Kidney capillary endothelial cell (primary cell): ENCODE measurements at places on chromosomes 13 and 19.

DNA sequence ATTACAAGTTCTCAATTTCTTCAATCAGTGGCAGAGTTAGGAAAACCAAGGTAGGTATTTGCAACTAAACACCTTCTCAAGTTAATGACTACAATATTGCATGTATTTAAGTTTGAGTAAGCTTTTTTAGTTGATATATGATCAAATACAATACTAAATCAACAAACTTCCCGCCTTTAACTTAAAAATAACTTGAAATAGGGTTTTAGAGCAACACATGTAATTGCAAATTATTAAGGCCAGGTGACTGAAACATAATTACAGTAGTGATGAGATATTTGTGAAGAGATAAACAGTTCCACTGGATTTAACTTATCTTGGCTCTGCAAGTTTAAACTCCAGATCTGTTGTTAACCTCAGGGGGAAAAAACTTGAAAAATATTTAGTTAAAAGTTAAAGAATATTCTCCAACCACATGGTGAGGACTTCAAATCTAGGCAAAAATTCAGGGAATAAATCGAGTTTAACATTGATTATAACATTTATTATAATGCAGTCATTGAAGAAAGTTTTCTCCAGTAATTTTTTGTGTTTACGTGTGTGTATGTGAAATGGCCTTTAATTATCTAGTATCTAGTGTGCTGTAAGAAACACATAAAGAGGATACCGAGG lies 3.6 kb downstream of the DACH1 start:
- no peak for DNase-seq

GRCh38 chr13:112486386-112487126 lies 101.4 kb downstream of the TUBGCP3 start:
- DNase-seq = no peak

DNA sequence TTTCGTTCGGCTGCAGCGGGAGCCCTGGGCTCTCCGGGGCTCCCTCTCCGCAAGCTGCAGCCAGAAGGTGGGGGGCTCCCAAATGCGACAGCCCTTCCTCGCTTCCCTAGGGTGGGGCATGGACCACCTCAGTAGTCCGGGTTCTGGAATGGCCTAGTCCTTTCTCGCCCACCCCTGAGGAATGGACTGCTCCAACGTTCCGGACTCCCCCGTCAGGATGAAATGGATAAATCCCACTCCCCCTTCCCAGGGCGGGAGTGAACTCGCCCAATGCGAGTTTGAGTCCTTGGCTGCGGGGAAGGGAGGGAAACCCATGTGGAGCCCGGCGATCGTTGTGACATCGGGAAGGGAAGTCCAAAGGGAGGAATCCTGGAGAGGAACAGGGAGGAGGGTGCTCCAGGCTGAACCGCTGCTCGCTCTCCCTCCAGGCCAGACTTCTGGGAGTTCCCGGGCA lies 5.5 kb downstream of the HRC start:
- peak; percentile 77 for DNase-seq

GRCh38 chr13:51595416-51595815 lies 11.2 kb downstream of the WDFY2 start:
- no peak for DNase-seq

GRCh38 chr13:61592489-61592888 lies 176.8 kb upstream of the PCDH20 start:
- no peak for DNase-seq

DNA sequence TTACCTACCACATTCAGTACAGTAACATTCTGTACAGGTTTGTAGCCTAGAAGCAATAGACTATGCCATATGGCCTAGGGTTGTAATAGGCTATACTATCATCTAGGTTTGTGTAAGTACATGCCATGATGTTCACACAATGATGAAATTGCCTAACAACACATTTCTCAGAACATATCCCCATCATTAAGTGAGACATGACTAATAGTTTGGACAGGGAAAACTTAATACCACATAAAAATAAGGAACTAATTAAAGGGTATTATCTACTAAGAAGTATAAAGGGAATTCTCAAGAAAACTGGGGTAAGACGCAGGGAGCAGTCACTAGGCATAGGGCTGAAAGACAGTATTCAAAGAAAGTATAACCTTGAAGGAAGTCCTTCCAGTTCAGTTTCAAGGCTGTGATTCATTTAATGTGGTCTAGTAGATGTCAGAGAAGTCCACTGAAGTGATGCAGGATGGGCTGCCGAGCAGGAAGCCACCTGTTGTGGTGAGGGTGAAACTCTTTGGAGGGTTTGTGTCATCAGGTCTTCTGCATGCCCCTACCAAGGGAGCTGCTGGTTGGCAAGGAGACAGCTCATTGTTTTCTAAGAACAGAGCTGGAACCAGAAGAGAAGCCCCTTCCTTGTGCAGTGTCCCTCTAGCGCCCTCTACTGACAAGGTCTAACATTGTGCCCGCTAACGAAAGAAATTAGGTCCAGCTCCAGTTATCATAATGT lies 122.9 kb downstream of the OLFM4 start:
- DNase-seq = peak; percentile 6

GRCh38 chr19:44742330-44743061 lies 6.0 kb upstream of the BCL3 start:
- no peak for DNase-seq

GRCh38 chr19:1901940-1902404 lies 3.2 kb upstream of the ADAT3 start:
- DNase-seq = no peak

GRCh38 chr19:7744199-7744786 lies 3.0 kb downstream of the CD209 start:
- DNase-seq = no peak

DNA sequence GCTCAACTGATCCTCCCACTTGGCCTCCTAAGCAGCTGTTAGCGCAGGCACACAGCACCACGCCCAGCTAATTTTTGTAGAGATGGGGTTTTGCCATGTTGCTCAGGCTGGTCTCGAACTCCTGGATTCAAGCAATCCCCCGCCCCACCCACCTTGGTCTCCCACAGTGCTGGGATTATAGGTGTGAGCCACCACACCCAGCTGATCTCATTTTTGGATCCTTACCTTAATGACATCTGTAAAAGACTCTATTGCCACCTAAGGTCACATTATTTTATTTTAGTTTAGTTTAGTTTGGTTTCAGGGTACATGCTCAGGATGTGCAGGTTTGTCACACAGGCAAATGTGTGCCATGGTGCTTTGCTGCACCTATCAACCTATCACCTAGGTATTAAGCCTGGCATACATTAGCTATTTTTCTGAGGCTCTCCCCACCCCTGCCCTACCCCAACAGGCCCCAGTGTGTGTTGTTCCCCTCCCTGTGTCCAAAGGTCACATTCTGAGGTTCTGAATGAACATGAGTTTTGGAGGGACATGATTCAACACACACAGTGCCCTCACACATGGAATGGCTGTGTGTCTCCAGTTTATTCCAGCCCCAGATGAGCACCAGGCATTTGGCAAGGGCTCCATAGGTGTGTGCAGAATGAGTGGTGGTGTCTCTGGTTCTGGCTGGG lies 1.3 kb downstream of the OR10H5 start:
- DNase-seq = no peak

DNA sequence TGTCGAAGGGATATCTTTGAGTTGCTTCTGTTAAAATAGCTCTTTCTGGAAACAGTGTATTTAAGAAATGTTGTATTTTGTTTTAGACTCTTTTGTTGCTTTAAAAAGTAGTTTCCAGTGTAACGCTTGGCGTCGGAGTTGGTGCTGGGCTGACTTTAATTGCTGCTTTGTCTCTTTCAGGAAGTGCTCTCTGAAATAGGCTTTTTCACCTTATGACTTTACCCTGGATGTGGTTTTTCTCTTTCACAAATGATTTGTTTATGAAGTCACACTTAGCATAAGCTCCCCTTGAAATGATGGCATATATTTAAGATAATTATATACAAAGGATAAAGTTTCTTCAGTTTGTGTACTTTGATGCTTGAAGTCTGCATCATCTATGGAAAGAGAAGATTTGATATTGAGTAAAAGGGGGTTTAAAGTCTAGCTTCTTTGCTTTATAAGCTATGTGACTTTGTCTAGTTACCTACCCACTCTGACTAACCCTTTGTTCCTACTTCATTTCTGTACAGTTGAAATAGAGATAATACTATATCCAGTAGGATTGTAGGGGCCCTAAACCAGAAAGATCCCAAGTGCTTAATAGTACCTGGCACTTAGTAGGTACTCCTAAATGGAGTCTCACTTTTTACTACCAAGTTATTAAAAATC lies at the start of gene GPR18:
TSS of gene GPR18 (minus strand) at position 170 of the 651 bp plus-strand sequence. CDS start 2,507 bp downstream, outside the sequence.
- DNase-seq = no peak

GRCh38 chr13:93466502-93467036 lies 240.0 kb downstream of the GPC6 start:
- DNase-seq = no peak

DNA sequence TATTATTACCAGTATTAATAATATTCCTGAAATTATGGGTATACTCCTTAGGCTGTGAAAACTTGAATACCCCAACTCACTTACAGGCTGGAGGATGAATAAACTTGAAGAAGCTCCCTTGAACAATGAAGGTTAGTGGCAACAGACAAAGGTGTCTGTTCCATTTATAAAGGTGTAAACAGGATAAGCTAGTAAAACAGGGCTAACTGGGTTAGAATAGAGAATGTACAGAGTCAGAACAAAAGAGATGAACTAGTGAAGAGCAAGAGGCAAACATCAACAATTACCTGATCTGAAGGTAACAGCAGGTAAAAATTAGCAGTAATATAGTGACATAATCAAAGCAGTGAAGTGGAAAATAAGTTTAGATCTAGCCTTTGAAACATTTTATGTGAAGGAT lies 23.2 kb downstream of the MICU2 start:
- DNase-seq = no peak

DNA sequence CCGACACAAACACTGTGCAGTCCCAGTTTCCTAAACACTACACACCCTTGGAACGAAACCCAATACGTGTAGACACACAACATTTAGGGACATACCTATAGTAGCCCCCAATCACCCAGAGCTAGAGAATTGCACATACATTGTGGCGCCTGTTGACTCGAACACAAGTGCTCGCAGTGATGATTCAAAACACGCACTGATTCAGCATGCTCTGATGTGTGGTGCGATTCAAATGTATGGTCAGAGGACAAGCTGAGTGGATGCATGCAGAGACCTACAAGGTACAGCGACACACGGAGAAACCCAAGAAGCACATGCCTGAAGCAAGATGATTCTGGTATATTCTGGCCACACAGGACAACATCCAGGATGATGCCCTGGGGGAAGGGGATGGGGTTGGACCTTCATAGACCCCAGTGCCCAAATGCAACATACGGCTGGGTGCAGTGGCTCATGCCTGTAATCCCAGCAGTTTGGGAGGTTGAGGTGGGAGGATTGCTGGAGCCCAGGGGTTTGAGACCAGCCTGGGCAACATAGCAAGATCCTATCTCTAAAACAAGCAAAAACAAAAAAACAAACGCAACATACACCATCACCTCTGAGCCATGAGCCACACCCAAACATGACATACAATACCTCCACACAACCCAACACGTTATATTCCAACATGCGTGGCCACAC lies 997 bp upstream of the KCNN4 start:
- no peak for DNase-seq

- DNase-seq = peak; percentile 19
Observed at GRCh38 chr13:113410472-113411201, 42.7 kb downstream of the ADPRHL1 start.
